ENCODE measurements at places on chromosomes 2 and 18.
A peak's percentile ranks its signal among the peaks of the same experiment; 100 is the strongest.

DNA sequence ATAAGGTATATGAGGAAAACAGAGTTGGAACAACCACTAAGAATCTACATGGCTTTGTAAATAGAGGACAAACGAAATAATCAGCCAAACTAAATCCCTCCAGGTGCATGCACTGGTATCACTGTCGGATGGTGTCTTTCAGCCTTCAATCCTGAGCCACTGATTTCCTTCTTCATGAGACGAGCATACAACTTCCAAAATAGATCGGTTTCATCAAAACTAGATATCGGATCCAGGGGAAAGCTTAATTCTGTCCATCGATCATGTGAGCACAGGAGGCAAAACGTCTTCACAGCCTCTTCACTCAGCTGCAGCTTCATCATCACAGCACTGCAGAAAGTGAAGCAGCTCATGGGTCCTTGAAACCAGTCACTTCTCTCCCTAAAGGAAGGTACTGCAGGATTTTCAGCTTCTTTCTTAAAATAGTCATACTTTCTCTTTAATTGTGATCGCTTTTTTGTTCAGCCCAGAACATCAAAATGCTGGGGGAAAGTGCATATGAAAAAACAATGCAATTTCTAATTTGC lies 80.5 kb downstream of the DTNB start:
- DNase-seq: no peak

DNA sequence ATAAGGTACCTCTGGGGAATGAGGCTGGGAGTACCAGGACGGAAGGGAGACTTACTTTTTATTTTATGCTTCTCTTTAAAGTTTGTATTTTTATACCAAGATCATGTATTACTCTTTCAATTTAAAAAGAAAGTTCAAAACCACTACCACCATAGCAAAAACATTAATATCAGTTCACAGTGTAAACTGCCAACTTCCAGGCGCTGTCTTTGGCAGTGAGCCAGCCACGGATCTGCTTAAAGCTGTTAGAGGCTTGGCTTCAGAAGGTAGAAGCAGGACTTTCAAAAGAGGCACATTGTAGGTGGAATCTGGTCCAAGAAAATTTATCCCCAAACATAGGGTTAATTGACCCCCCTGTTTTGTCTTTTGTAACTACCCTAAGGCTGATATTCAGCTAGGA lies 74.8 kb downstream of the B3GNT2 start:
- DNase-seq: no peak

DNA sequence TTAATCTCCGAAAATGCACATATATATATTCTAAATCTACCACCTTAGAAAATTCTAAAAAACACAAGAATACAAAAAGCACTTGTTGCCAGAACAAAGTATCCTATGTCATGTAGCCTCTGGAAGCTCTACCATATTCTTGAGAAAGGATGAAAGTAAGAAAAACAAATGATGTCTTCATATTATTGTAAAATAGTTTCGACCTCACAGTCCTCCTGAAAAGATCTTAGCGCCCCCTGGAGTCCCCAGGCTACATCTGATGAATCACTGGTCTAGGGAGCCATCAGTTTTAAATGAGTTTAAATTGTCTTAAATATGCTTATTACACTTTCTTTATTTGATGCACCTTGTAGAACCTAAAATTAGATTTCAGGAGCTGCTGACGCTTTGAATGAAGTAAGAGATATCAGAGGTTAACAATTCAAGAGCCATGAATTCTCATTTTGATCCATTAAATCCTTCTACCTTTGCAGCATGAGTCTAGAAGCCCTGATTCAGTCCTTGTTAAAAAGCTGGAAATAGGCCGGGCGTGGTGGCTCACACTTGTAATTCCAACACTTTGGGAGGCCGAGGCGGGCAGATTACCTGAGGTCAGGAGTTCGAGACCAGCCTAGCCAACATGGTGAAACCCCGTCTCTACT lies 138.8 kb downstream of the MCFD2 start:
- peak; percentile 39 for DNase-seq

- no peak for DNase-seq
Measured at GRCh38 chr2:168052773-168053172, 194.6 kb downstream of the STK39 start.

DNA sequence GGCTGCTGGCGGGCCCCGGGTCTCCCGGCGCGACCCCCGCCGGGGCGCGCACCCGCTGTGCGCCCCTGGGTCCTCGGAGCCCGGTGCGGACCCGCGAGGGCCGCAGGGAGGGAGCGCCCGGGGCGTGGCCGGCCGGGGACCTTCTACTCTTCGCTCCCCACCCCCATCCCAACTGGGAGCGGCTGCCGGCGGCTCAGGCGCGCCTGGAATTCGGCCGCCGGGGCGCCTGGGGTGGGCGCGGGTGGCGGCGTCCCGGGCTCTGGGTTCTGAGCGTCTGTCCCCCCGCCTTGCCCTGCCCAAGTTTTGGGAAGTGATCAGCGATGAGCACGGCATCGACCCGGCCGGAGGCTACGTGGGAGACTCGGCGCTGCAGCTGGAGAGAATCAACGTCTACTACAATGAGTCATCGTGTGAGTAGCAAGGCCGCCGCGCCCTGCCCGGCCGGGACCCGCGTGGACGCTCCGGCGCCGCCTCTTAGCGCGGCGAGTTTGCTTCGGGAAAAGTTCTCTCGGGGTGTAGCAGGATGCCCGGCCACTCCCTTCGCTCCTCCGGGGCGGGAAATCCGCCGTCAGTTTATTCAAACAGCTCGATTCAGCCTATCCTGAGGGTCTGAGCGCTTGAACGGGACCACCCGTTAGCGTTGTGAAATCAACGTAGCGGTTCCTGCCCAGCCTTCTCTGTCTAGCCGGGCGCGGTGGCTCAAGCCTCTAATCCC lies 502 bp downstream of the TUBB6 start:
- DNase-seq: peak; percentile 69

DNA sequence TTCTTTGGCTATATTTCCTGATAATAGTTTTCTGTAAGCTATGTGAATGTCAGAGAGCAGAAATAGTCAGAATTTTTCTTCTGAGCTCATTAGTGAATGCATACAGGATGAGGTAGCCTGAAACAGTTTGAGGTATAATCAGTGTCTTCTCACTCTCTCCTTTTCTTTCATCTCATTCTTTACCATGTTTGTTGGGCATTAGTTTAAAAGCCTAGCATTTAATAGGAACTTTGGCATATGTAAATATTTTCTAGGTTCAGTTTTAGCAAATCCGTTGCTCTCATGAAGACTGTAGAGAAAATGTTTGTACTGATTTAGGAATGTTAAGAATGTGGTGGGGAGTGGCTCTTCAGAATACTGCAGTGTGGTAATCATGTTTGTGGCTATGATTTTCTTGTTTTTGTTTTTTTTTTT lies 119.4 kb downstream of the PARD3B start:
- peak; percentile 59 for DNase-seq

- DNase-seq: peak; percentile 48
Measured at GRCh38 chr2:237280229-237280628, 133.7 kb downstream of the COL6A3 start.

GRCh38 chr2:190486037-190486623 lies 48.4 kb downstream of the NEMP2 start:
- no peak for DNase-seq

DNA sequence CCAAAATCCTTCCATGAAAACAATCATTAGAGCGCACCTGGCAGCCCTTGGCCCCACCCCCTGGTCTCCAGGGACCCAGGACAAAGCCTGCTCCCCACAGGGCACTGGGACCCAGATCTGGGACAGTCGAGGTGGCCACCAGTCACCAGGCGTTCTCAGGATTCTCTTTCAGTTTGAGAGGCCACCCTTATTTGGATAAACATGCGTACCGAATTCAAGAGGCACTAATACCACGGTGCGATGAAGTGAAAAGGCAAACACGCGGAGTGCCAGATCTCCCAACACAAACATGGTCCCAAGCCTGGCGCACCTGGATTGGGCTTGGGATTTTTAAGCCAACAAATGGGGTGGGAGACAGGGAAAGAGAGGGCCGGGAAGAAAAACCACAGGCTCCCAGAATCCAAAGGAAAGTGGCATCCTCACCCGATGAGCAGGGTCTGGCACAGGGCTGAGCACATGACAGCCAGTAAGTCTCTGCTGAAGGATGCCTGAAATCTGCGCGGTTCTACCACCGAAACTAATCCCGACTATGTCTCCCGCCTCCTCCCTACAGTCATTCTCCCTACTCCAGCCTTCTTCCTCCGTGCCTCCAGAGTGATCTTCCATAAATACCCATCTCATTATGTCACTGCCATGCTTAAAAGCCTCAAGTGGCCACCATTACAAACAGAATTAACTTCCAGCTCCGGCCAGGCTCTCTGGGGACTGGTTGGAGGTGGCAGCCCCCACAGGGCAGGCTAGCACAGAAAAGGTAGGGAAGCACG lies 60.9 kb upstream of the KLHL29 start:
- DNase-seq: no peak

DNA sequence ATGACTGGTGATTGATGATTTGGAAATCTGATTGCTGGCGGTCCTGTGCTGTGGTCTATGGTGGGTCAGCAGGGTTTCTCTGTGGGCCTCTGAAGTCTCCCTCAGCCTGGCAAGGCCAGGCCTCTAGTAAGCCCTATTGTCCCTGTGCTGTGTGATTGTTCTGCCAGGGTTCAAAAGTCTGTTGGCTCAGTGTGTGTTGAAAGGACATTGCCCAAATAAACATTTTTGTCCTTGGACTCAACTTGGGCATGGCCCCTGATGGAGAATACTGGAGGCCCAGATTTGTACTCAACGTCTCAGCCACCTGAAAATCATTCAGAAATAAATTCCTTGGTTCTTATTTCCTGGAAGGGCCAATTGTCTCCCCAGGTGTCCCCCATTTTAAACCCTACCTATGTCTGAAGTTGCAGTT lies 74.4 kb downstream of the MAP4K4 start:
- no peak for DNase-seq

DNA sequence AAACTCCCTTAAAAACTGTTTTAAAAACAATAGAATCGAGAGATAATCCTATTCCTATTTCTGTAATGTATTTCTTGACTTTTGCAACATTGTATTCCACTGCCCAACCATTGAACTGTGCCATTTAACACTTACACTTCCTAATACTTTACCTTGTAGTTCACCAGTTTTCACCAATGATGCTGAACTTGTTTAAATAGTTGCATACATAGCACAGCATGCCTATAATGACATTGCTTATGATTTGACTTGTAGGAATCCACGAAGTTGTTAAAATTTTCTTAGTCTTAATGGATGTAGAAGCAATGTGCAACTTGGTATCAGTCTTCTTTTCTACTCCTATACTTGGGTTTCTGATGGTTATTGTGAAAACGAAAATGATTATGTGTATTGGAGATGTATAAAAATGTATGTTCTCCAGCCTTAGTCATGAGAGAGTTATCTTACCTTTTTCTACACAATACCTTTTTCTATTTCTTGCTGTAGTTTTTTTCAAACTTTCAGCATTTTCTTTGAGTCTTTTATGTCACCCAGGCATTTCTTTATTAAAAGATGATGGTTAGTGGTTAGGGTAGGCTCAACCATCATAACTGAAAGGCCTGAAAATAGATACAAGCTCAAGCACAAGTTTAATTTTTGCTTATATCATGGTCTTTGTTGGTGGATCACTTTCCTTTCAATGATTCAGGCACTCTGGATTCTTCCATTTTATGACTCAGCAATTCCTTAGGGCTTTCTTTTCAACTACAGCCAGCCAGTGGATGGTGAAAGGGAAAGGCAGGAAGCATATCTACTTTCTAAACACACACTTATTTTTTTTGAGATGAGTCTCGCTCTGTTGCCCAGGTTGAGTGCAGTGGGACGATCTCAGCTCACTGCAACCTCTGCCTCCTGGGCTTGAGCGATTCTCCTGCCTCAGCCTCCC lies 9.4 kb downstream of the GPD2 start:
- DNase-seq: no peak

- DNase-seq: peak; percentile 62
Measured at GRCh38 chr2:203328760-203329540, 756 bp downstream of the ABI2 start.

GRCh38 chr2:12076810-12077209 lies 330.4 kb downstream of the LPIN1 start:
- peak; percentile 7 for DNase-seq

- DNase-seq: peak; percentile 75
Measured at GRCh38 chr2:100603948-100604633, 41.3 kb downstream of the PDCL3 start.

DNA sequence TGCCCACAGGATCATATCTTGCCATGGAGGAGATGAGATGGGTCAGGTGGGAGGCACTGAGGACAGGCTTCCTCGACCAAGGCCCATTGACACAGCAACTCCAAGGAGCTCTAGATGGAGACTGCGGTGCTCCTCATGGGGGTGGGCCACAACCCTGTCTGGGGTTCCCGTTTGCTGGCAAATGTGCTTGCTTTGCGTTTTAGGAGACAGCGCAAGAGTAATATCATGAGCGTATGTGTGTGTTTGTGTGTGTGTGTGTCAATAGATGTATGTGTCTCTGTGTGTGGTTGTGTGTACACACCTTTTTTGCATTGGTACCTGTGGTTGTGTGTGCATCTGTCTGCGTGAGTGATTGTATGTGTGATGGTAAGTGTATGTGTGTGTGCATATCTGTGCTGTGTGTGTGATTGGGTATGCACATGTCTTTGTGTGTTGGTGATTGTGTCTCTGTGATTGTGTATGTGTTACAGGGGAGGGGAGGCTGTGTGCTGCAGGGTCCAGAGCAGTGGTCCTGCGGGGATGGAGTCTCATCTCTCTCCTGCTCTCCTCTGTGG lies 4.4 kb downstream of the FBLN7 start:
- no peak for DNase-seq

DNA sequence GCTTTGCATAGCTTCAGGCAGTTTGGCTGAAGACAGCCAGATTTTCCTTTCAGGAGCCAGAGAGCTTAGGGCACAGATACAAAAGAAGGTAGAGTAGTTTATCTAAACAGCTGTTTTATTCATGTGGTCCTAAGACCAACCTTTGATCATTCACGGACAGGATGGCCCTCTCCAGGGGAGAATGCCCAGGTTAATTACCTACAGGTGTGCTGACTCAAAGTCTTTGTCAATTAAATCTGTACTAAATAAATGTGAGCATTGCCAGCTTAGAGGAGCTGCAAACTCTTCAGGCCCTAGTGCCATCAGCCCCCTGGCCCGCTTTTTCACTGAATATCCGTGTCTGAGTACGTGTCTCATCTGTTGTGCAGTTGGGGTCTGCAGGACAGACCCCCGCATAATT lies 554.7 kb downstream of the NUP35 start:
- DNase-seq: no peak

GRCh38 chr2:62302631-62303435 lies 106.9 kb downstream of the B3GNT2 start:
- DNase-seq: no peak

DNA sequence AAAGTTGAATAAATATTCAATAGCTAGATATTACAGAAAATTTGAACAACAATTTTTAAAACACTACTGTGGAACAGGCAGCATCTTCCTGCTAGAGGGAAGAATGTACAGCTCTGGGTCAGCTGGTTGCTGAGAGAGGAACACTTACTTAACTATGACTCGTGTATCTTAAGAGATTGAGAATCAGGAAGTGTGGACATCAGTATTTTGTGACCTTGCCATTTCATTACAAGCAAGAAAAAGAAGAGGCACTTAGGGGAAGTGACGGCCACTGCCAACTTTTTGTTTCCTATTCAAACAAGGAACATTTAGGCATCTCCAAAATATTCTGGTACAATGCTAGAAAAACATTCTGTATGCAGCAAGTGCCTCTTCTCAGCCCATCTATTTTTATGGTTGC lies 45.9 kb downstream of the ITPRID2 start:
- DNase-seq: no peak

DNA sequence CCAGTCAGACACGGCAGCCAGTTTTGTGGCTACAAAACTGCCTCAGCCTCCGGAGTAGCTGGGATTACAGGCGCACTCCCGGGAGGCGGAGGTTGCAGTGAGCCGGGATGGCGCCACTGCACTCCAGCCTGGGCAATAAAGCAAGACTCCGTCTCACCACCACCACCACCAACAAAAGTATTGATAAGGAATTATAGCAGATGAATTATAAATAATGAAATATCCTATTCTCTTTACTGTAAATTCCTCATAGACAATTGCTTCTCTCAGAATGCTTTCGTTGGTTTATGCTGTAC lies 1.4 kb upstream of the FAM161A start:
- DNase-seq: no peak

Data from dermis microvascular lymphatic vessel endothelial cell (primary cell).